Activated CD4-positive, CD25-positive, alpha-beta regulatory T cell (primary cell): ENCODE measurements at places on chromosomes 11 and 22.

GRCh38 chr11:34411791-34412190, 26.9 kb upstream of the CAT start:
- no peak for DNase-seq

- no peak for DNase-seq
Observed at GRCh38 chr11:64357904-64358535, 942 bp upstream of the RPS6KA4 start.

DNA sequence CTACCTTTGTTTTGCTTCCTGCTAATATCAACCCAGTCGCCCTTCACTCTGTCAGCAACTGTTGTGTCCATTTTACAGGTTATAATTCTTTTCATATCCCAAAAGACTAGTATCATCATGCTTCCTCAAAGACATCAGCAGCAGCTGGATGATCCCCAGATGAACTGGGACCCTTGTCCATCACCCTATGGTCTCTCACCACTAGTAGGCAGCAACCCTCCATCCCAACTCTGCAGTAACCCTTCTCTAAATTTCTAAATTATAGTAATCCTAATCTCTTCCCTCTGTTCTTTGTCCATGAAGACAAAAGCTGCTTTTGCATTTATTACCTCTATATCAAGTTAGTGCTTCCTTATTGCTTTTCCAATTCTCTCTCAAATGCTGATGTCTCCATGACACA, 1025.8 kb downstream of the FAM181B start:
- DNase-seq: no peak

GRCh38 chr11:94793002-94793401, 24.8 kb downstream of the AMOTL1 start:
- no peak for DNase-seq

- DNase-seq: no peak
Observed at GRCh38 chr22:45786726-45787125, 115.1 kb downstream of the ATXN10 start.

DNA sequence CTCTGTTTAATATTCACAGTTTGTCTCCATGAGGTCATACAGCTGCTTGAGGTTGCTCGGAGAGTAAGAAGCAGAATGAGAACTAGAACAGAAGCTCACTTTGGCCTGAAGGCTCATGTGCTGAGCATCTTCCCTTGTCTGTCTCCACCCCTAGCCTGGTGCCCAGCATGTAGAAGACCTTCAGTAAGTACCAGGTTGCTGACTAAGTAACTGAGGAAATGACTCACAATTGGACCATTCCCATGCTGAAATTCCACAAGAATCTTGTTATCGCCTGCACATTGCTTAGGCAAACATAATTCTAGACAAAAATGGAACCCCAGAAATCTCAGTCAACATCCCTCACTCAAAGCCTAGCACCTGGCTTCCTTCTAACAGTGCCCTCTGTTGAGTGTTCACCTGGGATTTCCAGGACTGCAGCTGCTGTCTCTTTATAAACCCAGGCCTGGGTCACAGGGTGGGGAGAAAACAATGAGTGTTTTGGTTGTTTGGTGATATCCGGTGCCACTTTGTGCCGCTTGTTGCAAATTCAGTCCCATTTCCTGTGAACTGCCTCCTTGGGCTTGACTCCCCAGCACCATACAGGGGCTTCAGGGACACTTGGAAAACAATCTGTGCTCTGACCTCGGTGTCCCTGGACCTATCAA, 406.8 kb downstream of the ETS1 start:
- no peak for DNase-seq

GRCh38 chr11:9170450-9170849, 79.1 kb upstream of the SCUBE2 start:
- DNase-seq: no peak

- DNase-seq: no peak
Observed at GRCh38 chr11:128492903-128493569, 94.3 kb downstream of the ETS1 start.
